GM12865 (cell line): ENCODE measurements at places on chromosomes 5 and 9.

- DNase-seq = no peak
Measured at GRCh38 chr5:112628214-112628980, 109.3 kb upstream of the APC start.

GRCh38 chr9:135864447-135865049 lies 42.8 kb downstream of the CAMSAP1 start:
- DNase-seq = peak; percentile 56

- DNase-seq = peak; percentile 84
Measured at GRCh38 chr5:65076251-65076869, 307.6 kb downstream of the CWC27 start.

DNA sequence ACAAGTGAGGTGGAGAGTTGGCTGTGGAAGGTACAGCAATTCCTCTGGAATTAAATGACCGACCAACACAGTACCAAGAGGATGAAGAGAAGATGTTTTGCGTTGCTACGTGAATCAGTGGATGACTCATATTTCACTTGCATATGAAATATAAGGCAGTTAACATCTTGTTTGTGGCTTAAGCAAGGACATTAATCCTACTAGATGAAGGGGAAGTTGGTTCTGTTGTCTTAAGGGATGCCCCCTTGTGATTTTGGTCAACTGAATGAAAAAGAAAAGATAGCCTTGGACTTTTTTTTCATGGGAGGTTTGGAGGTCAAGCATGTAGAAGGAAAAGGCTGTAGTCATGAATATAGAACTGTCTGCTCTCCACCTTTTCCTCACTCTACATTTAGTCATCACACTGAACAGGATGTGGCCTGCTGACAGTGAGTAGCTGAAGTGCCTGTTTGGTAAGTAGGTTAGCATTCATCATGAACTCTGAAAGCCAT lies 33.9 kb downstream of the VLDLR start:
- peak; percentile 29 for DNase-seq

DNA sequence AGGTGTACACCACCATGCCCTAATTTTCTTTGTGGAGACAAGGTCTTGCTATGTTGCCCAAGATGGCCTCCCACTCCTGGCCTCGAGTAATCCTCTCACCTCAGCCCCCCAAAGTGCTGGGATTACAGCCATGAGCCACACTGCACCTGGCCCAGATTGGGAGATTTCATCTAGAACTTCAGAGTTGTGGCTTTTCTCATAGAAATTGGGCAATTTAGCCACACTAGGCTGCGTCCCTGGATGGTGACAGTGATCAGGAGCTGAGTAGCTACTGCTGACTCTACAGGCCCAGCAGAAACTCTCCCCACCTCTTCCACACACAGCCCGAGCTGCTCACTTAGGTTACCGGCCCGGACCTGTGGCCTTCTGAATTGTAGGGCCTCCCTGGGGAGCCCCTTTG lies 7.7 kb downstream of the PFN3 start:
- DNase-seq = no peak

DNA sequence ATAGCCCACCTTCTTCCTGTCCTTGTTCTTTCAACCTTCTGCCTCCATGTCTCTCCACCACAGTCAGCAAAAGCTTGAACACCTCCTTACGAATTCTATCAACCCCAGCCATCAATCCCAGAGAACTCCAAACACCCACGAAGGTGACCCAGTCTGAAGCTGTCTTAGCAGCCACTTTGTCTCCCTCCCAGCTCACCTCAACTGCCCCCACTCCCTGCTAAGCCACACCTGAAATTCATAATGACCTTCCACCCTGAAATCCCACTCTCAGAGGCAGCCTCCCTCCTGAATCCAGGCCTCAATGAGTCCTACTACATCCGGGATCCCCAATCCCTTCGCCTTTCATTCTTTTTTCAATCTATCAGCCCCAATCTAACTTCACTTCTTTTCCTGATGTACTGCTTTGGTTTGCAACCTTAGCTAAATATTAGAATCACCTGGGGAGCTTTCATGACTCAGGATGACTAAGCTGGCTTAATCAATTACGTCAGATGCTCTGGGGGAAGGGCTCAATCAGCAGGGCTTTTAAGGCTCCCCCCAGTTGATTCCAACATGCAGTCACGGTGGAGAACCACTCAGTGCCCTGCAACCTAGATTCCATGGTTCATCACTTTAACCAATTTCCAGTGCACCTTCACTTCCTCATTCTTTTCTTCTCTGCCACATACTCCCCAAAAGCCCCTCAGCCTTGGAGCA lies 32.2 kb downstream of the BHMT start:
- DNase-seq = no peak

DNA sequence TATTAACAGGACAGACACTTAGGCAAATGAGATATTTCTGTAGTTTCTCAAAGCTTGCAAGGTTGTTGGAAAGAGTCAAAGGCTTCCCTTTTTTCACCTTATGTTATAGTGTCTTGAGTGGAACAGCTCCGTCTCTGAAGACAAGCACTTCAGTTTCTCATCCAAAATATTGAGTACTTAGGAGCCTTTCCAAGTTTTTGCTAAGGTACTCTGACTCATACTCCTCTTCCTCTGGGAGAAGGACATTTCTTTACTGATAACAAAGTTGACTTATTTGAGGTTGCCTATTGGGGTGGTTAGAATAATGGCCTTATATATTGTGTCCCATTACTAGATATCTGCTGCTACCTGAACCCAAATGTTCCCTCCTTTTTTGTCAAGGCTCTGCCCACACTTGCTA lies 869.6 kb downstream of the MAT2B start:
- no peak for DNase-seq

- DNase-seq = no peak
Measured at GRCh38 chr5:92956886-92957285, 624.1 kb downstream of the NR2F1-AS1 start.

GRCh38 chr5:87390576-87391199 lies 22.0 kb downstream of the CCNH start:
- no peak for DNase-seq

DNA sequence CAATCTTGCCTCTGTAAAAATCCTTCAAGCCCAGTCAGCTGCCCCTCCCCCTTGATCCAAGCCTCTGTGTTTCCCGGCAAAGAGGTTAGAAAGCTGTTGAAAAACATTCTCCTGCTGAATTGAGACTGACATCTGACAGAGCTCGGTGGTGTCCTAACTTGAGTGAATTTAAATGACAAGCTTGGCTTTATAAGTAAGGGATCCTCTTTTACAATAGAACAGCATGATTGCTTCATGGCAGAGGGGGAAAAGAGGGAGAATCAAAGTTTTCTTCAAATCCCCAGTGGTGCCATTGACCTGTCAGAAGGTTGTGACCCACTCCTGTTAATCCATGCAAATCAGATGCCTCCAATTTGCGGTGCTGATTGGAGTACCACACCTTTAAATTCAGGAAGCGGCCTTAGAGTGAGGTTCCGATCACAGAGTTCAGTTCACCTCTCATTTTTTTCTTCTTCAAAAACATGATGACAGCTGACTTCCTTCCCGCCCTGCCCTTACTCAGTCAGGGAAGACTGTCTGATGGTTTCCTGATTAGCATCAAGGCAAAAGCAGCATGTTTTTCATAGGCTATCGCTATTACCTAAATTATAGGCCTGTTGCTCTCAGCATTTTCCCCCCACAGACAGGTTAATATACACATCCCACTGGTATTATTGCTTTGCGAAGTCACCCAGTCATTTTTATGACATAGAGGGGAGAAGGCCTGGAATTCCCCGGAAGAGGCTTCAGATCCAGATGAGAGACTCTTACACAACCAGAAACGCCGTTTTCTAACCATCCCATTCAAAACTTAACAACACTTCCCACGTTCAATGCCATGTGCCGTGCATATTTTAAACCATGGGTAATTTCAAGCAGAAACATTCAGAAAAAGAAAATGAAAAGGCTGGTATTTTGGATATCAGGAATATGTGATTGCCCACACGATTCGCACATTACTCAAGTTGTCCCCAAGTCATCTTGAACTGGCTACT lies 141.4 kb downstream of the EBF1 start:
- DNase-seq = peak; percentile 85

- peak; percentile 83 for DNase-seq
Measured at GRCh38 chr9:114382699-114383520, 4.9 kb downstream of the AKNA start.

GRCh38 chr5:180717989-180718388 lies 21.9 kb downstream of the OR2Y1 start:
- peak; percentile 42 for DNase-seq

DNA sequence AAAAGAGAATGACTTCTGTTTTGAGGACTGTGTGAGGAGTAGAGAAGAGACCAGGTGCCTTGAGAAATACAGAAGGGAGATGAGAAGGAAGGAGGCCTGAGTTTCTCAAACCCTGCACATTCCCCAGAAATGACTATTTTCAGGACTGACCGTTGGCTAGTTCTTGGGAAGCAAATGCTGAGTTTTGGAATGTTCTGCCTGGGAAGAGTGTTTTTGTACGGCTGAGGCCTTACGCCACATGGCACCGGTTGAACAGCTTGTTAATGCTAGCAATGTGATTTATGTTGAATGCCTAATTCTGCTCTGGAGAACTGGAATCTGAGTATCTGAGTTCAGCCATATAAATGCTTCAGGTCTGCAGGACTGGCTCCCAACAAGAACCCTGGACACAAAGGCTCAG lies 152.7 kb upstream of the ADAMTS16 start:
- DNase-seq = no peak

- DNase-seq = no peak
Measured at GRCh38 chr5:170248172-170248930, 15.6 kb downstream of the C5orf58 start.

DNA sequence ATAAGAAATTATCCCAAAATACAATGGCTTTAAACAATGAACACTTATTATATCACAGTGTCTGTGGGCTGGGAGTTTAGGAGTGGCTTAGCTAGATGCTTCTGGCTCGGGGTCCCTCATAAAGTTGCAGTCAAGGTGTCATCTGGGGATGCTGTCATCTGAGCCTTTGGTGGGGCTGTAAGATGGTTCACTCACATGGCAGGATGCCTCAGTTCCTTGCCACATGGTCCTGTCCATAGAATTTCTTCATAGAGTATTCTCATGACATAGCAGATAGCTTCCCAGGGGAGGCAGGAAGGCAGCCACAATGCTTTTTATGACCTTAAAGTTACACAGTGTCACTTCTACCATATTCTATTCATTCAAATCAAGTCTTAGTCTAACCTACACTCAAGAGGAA lies 51.2 kb upstream of the HMHB1 start:
- DNase-seq = no peak

GRCh38 chr9:112546149-112547012 lies 59.8 kb downstream of the KIAA1958 start:
- peak; percentile 18 for DNase-seq

GRCh38 chr9:15344191-15344590 lies 37.2 kb upstream of the TTC39B start:
- DNase-seq = no peak

DNA sequence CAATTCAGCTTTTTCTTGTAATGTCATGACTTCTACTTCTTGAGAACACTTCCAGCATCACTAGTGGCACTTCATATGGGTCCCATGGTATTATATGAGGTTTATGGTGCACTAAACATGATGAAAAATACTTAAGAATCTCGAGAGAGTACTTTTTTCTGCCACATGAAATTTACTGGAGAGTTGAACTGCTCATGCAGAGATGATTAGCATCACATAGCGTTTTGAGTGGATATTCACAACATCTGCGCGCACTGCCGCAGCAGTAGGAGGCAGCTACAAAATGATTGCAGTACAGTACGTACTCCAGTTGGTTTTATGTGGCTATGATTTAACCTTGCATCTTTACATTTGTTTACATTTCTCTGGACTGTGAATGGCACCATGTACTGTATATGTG lies 14.7 kb downstream of the RAD1 start:
- DNase-seq = no peak

DNA sequence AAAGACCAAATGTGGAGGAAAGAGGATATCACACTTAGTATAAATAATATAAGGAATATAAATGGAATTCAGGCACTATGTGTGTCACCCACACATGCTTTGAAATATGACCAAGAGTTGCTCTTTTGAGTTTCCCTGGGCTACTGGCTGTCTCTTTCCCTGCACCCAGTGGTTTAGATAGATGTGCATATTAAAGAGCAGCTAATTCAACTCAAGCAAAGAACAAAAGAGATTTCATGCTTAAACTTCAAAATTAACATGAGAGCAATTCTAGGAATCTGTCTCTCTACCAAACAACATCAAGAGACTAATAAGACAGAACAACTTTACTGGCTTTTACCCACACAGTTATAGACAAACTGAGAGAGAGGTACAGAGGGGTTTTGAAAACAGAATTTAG lies 38.0 kb upstream of the ITGA1 start:
- DNase-seq = no peak

GRCh38 chr5:179730852-179731251 lies 1.8 kb upstream of the MAML1 start:
- no peak for DNase-seq
